WTC11 (cell line): ENCODE measurements at places on chromosomes 5 and 9.

DNA sequence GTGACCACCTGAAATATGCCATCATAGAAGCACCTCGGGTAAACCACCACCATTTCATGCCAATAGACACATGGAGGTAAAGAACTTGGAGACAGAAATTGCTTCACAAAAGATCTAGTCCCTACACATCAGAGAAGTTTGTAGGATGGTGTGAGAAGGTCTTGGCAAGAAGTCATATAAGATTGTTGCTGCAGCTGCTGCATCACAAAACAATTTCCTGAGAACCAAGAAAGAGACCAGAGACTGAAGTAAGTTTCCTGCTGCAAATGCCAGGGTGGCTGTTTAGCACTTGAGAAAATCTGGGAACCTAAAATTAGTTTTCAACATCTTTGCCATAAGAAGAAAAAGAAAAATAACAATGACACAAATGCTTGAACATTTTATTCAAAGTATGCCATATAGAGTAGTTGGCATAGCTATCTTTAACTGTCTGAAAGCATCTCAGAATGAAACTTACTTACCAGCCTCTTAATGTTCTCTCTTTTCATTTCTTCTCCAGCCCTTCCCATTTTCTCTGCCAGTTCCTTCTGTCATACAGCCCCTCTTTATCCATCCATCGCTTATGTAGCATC is 114.3 kb downstream of the KCTD16 start:
- no peak for DNase-seq

DNA sequence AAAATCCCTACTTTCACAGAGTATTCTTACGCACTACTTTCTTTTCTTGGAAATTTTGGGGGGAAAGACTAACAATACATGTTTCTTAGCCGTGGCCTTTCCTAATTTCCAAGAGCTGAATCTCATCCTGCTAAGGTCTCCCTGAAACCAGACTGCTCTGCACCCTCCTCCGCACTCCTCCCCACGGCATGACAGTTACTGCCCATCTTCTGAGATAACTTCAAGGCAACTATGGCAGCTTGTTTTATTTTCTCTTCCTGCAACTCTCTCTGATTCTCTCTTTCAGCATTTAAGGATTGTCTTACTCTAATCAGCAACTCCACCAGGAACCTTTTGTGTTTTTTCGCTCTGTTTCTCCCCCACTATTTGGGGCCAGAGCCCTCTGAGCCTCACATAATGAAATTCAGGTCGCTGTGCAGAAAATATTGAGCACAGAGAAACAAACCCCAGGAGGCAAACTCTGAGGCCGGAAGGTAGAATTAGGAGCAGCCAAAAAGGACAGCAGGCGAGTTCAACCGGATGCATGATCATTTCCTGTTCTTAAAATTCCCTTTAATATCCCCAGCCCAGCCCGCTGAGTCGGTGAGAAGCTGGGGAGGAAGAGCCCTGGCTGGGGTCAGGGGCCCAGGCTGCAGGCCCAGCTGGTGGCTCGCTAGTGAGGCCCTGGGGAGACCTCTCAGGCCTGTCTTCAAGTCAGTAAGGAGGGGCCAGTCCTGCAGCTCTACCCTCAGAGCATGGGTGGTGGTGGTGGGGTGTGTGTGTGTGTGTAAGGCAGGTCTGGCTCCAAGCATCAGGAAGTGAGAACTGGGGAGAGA is 213.6 kb upstream of the S1PR3 start:
- no peak for DNase-seq

GRCh38 chr5:167900340-167900935 is 391.0 kb upstream of the WWC1 start:
- no peak for DNase-seq

- DNase-seq = no peak
Observed at GRCh38 chr9:134545543-134546245, 95.9 kb upstream of the COL5A1 start.

DNA sequence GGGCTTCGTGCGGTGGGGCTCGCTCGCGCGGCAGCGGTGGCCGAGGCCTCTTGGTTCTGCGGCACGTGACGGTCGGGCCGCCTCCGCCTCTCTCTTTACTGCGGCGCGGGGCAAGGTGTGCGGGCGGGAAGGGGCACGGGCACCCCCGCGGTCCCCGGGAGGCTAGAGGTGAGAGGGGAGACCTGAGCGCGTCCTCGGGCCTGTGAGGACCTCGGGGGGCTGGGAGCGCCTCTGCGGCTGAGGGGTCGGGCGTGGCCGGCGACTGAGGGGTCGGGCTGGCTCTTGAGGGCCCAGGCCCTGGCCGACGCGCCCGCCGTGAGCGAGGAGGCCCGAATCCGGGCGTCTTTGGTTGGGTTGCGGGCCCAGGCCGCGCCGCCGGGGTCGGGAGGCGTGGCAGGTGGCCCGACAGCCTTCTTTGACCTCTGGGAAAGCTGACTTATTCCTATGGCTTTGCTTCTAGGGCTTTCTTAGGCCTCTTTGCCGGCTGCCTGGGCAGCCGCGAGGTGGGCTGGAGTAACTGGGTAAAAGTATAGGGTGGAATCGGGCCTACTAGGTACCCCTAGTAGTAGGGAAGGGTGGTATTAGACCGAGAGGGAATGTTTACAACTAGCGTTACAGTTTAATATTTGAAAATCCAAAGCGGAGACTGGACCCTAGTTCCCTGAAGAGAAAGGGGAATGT is at the start of gene CANX:
CANX (plus strand) TSS at position 33 of the 681 bp plus-strand sequence. CDS start 6,715 bp downstream, outside the sequence.
- DNase-seq = no peak
